Left ventricle myocardium superior (tissue), 1 donor: ENCODE measurements at places on chromosomes 5 and 9. TPM values are rescaled to one million over a fixed set of nuclear protein-coding genes. Genes with fewer than 3 reads are reported as not detected.

TOR4A gene
- 19.3 TPM for total RNA-seq

ZNF879 gene
- 4.6 TPM for total RNA-seq

ANKS6 gene
- total RNA-seq: 4.0 TPM

PCDHGC4 gene
- total RNA-seq: 2.5 TPM

CBY3 gene
- total RNA-seq: not detected
